ENCODE measurements at places on chromosomes 3 and 15. TPM values are rescaled to one million over a fixed set of nuclear protein-coding genes. Genes with fewer than 3 reads are reported as not detected.
A peak's percentile ranks its signal among the peaks of the same experiment; 100 is the strongest.

DNA sequence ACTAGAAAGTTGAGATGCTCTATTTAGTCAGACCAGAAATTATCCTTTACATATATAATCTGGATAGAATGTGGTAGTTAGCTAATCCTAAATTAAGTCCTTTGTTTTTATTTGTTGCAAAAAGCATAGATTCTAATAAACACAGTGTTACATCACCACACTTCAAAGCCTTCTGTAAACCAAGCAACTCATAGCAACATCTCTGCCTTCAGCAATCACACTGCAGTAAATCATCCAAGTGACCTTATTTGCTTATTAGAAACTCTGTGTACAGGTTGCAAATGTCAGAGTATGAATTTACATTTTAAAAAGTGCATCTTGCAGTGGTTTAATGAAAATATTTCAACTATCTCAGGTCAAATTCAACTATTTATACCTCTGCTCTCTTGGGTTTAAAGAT, 242.5 kb downstream of the GBE1 start:
- no peaks in the 10 kb centered on the region for H3K4me1 ChIP-seq
- no peak overlapping the region for H3K4me3 ChIP-seq
- H3K27me3 ChIP-seq: no peaks in the 10 kb centered on the region

DNA sequence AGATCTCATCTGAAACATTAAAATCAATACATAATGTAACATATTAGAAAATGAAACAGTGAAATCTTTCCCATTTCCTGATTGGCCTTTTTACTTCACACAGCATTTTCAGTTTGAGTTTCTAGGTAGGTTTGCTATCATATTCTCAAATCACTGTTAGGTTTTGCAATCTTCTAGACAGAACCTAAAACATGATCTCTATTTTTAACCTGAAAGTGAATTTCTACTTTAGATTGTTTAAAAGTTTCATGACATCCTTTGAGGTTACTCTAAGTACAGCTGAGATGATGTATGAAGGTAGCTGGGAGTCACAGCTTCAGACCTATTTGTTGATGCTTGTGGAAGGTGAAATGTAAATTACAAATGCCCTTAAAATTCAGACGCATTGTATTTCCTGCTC, 118.4 kb upstream of the GPR149 start:
- H3K36me3 ChIP-seq: no peaks in the 10 kb centered on the region

- no peaks in the 10 kb centered on the region for H3K27me3 ChIP-seq
- no peaks in the 10 kb centered on the region for H3K36me3 ChIP-seq
- DNase-seq: no peak
- no peak overlapping the region for H3K27ac ChIP-seq
- H3K4me3 ChIP-seq: no peak overlapping the region
- H3K4me1 ChIP-seq: no peaks in the 10 kb centered on the region
These were observed 228.5 kb upstream of the ROBO2 start for GRCh38 chr3:76811418-76811817.

DNA sequence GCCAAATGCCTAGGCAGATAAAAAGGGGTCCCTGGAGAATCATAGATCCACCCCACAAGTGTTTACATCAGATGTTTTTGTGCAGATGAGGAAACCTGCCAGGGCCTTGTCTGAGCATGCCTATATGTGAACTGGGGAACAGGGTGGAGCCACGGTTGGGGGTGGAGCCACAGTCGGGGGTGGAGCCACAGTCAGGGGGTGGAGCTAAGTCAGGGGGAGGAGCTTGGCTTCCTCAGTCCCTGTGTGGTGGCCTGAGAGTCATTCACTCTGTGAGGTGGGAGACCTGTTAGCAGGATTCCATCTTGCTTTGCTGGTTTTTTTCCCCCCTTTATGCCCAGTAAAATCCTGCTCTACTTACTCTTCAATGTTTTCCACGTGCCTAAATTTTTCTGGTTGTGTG, 57.8 kb upstream of the TGFBR2 start:
- no peak for DNase-seq
- no peaks in the 10 kb centered on the region for H3K27me3 ChIP-seq
- H3K4me1 ChIP-seq: no peaks in the 10 kb centered on the region
- H3K36me3 ChIP-seq: no peaks in the 10 kb centered on the region

GRCh38 chr3:124044956-124045355, 53.0 kb upstream of the ROPN1 start:
- H3K4me3 ChIP-seq: no peak overlapping the region
- H3K4me1 ChIP-seq: no peaks in the 10 kb centered on the region
- no peaks in the 10 kb centered on the region for H3K27me3 ChIP-seq
- no peak for DNase-seq

DNA sequence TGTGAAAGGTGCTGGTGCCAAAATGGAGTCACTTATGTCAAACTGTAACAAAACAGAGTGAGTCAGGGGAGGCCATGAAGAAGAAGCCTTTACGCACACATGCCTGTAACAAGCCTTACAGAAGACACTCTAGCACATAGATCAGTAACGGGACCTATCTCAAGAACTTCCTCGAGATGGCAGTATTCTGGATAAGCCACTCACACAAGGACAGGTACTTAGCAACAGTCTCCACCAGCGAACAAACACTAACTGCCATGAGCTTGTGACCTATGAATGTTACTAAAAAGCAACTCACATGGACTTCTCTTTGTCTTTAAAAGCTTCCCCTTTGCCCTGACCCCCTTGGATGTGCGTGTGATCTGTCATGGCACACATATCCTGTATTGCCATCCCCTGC, 235.1 kb downstream of the CD47 start:
- H3K27ac ChIP-seq: no peak overlapping the region
- DNase-seq: no peak
- H3K27me3 ChIP-seq: no peaks in the 10 kb centered on the region
- no peaks in the 10 kb centered on the region for H3K4me1 ChIP-seq
- no peak overlapping the region for H3K4me3 ChIP-seq
- H3K36me3 ChIP-seq: no peaks in the 10 kb centered on the region

- no peak for DNase-seq
- no peak overlapping the region for H3K27ac ChIP-seq
- H3K4me3 ChIP-seq: no peak overlapping the region
- H3K36me3 ChIP-seq: no peaks in the 10 kb centered on the region
- H3K27me3 ChIP-seq: no peaks in the 10 kb centered on the region
These were observed 706.6 kb downstream of the NR2F2 start for GRCh38 chr15:97037080-97037479.

- DNase-seq: no peak
- H3K27me3 ChIP-seq: no peaks in the 10 kb centered on the region
- no peak overlapping the region for H3K27ac ChIP-seq
- no peaks in the 10 kb centered on the region for H3K4me1 ChIP-seq
These were observed 159.4 kb downstream of the SI start for GRCh38 chr3:164918905-164919304.

GRCh38 chr3:40185029-40185695, 124.3 kb upstream of the EIF1B start:
- H3K27ac ChIP-seq: no peak overlapping the region
- H3K27me3 ChIP-seq: no peaks in the 10 kb centered on the region
- H3K4me1 ChIP-seq: no peaks in the 10 kb centered on the region
- H3K36me3 ChIP-seq: peaks cover 9% of the 10 kb centered on the region

GRCh38 chr3:142857056-142857455, 31.8 kb downstream of the PCOLCE2 start:
- H3K4me1 ChIP-seq: no peaks in the 10 kb centered on the region
- no peaks in the 10 kb centered on the region for H3K36me3 ChIP-seq
- no peak overlapping the region for H3K4me3 ChIP-seq
- no peaks in the 10 kb centered on the region for H3K27me3 ChIP-seq
- DNase-seq: no peak

DNA sequence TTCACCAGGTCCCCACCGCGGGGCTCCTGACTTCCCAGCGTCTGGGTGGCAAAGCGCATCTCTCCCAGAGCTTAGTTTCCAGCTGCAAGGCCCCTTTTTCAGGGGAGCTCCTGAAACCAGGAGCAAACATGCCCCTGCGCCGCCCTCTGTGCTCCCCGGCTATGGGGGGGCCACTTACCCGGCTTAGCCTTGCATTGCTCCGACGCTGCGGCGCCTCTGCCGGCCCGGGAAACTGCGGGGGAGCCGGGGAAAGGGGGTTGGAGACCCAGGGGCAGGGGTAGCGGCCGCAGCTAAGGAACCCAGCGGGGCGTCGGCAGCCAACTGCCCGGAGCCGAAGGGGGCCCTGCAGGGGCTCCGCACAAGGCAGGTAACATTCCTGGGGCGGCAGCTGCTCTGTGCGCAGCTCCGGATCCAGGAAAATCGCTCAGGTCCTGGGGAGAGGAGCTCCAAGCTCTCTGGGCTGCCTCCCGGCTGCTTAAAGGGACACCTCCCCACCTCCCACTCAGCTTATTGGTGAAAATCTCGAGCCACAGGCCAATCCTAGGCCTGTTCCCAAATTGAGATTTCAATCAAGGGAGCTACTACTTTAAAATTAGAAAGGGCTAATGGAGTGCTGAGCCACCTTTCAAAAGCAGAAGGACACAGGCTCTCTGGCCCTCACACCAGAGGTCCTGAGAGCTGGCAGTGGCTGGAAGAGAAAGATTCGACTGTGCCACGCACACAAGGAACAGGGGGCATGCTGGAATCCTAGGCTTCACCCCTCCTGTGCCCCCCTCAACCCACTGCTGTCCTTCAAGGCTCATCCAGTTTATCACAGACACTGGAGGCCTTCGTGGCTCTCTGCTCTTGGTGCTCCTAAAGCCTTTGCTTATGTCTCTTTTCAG, 42.7 kb upstream of the PRICKLE2 start:
- DNase-seq: peak; percentile 39
- H3K4me3 ChIP-seq: peak overlapping the region; percentile 73
- H3K27ac ChIP-seq: peak overlapping the region; percentile 85

GRCh38 chr3:98536456-98537017, 4.8 kb downstream of the GPR15 start:
- DNase-seq: no peak
- no peaks in the 10 kb centered on the region for H3K27me3 ChIP-seq
- peaks cover 2% of the 10 kb centered on the region for H3K36me3 ChIP-seq
- H3K4me3 ChIP-seq: no peak overlapping the region
- H3K27ac ChIP-seq: no peak overlapping the region

DNA sequence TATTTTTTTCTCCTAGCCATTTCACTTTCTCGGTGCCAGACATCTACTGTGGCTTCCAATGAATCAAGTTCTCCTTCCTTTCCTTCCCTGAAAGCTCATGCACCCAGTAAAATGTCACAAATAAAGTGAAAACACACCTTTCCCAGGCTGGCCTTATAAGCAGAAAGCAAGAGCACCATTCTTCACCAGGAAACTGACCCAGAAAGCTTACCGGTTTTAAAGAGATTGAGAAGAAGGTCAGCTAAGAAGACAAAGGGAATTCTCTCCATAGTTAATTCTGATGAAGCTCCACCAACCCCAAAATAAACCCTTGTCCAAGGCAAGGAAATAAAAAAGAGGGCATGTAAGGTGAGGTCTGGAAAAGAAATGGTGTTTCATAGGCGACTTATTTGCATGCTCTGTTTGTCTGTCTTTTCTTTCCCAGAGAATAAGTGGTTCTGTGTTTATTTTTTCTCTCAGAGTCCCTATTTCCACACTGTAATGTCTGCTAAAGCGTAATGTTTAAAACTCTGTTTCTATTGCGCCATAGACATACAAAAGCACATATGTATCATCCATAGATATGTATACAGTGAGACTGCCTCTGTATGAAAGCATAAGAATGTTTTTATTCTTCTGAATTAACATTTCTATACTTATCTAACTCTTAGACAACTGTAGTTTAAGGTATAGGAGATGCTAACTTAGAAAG, 2.8 kb downstream of the LSAMP start:
- no peaks in the 10 kb centered on the region for H3K27me3 ChIP-seq
- DNase-seq: no peak

DNA sequence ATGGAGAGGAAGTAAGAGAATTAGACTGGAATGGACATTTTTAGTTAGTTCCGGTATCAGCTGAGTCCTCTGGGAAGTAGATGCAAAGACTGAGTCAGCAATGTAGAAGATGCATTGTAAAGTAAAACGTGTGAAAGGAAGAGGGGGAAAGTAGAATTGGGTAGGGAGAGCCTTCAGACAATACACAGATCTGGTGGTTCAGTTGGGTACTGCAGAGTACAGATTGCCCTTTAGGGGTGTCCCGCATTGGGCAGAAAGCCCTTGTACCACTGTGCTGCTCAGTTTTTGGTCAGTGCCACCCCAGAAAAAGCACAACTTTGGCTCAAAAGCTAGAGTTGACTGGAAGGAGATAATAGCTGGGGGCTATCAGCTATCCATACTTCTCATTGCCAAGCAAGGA, 247.4 kb downstream of the KBTBD8 start:
- no peaks in the 10 kb centered on the region for H3K4me1 ChIP-seq
- no peaks in the 10 kb centered on the region for H3K27me3 ChIP-seq

GRCh38 chr3:47892286-47893040, 89.5 kb downstream of the DHX30 start:
- H3K4me1 ChIP-seq: no peaks in the 10 kb centered on the region
- no peak overlapping the region for H3K4me3 ChIP-seq
- no peaks in the 10 kb centered on the region for H3K27me3 ChIP-seq

GRCh38 chr3:186694288-186695032, 22.7 kb upstream of the KNG1 start:
- H3K4me1 ChIP-seq: no peaks in the 10 kb centered on the region
- H3K4me3 ChIP-seq: no peak overlapping the region
- H3K36me3 ChIP-seq: no peaks in the 10 kb centered on the region
- no peaks in the 10 kb centered on the region for H3K27me3 ChIP-seq
- H3K27ac ChIP-seq: no peak overlapping the region
- DNase-seq: no peak

DNA sequence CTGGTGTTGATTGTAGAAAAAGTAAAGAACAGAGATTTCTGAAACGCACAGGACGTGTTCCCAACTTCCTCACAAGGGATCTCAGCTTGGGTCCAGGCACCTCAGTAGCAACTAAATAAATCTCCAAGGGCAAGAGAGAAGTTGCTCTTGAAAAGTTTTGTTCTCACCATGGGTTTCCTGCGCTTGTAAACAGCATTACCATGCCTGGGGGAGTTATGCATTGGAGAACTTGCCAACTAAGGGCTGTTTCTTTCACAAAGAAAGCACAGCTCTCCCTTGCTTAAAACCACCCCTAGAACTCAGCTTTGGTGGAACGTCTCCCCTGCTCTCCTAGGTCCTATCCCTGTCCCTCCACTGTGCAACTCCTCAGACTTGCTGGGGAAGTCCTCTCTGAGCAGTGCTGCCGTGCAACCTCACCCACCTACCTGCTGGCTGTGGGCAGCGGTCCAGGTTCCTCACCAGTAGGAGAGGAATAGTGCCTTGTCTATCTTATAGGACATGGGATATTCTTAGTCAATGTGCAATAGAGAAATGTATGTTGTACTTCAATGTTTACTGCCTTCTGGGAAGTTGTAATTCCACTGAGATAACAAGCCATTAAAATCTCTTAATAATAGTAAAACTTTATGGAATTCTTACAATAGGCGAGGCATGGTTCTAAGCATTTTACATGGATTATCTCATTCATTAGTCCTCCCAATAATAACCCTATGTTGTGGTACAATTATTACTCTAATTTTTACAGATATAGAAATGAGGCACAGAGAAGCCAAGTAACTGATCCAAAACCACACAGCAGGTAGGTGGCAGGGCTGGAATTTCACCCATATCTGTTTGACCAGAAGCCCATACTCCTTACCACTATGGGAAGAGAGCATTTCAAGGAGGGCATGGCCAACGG, 51.5 kb downstream of the UMPS start:
- H3K27me3 ChIP-seq: no peaks in the 10 kb centered on the region
- no peak for DNase-seq
- H3K4me1 ChIP-seq: peaks cover 41% of the 10 kb centered on the region

- H3K4me1 ChIP-seq: no peaks in the 10 kb centered on the region
- DNase-seq: no peak
- no peak overlapping the region for H3K27ac ChIP-seq
- H3K36me3 ChIP-seq: no peaks in the 10 kb centered on the region
- H3K27me3 ChIP-seq: no peaks in the 10 kb centered on the region
- no peak overlapping the region for H3K4me3 ChIP-seq
These were observed 42.2 kb upstream of the POU1F1 start for GRCh38 chr3:87318617-87319021.

The COL6A6 gene
- under 0.01 TPM for total RNA-seq

The SLCO2A1 gene
- 13.8 TPM for total RNA-seq

The PRSS50 gene
- total RNA-seq: not detected

The AADACL2 gene
- total RNA-seq: 0.21 TPM

The UBE2Q2 gene
- 39.8 TPM for total RNA-seq

The STAC gene
- total RNA-seq: 4.2 TPM

The ITIH1 gene
- 4.1 TPM for total RNA-seq

Measured in tibial nerve (tissue), 4 donors.